Trophoblast cell (in vitro differentiated cells and primary cell): ENCODE measurements at places on chromosomes 2 and 18.

- DNase-seq = no peak
Measured at GRCh38 chr18:8496186-8496585, 113.1 kb upstream of the RAB12 start.

DNA sequence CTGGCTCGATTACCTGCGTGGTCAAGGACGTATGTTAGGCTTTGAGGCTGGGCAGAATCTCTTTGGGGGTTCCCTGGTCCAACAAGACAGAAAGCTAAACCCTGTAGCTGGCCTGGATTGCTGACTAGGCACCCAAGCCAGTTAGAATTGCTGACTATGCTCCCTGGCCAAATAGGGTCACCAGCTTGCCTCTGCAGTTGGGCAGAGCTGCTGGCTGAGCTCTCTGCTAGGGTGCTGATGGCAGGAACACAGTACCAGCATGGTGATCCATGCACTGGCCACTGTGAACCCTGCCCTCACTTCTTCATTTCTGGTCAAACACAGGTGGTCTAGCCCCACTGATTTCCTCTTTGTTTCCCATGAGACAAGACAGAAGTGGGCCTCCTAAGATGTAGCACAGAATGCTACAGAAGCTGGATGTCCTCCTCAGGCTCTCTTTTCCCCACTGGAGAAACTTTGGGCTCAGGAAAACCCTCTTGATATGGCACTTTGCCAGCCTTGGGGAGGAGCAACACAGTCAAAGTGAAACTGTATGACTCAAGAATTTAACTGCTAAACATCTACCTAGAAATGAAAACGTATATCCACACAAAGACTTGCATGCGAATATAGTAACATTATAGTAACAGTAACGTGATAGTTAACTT, 20.8 kb downstream of the SP140L start:
- no peak for DNase-seq

DNA sequence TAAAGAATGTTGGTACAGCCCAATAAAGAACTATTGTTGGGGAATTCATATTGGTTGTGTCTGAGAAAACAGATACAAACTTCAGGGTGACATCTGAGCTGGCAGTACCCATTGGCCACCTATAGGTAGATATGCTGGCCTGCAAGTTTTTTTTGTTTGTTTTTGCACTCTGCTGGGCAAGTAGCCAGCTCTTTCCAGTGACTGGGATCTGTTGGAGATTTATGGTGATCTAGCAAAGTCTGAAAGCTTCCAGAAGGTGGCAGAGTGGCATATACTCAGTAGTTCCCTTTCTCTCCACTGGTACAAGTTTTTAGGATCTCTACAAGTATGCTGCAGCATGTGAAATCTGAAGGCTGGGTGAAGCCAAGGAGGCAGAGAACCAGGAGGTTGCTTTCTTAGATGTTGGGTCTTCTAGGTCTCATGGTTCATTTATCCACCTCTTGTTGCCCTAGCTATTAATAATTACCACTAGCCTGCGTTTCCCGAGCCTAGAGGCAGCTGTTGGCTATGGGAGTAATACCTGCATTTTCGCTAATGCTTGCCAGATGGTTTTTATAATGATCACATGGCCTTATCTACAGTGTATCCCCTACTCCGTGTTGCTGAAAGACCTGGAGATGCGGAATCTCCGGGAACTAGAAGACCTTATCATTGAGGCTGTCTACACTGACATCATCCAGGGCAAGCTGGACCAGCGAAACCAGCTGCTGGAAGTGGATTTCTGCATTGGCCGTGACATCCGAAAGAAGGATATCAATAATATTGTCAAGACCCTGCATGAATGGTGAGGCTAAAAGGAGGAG, 9.5 kb downstream of the COPS7B start:
- DNase-seq = no peak

- no peak for DNase-seq
Measured at GRCh38 chr2:117984208-117984607, 29.7 kb downstream of the CCDC93 start.

- DNase-seq = no peak
Measured at GRCh38 chr18:29078273-29078672, 901.3 kb upstream of the CDH2 start.

GRCh38 chr18:56235071-56235470, 403.3 kb downstream of the TXNL1 start:
- no peak for DNase-seq

GRCh38 chr2:111676291-111676822, 207.6 kb downstream of the ANAPC1 start:
- no peak for DNase-seq

DNA sequence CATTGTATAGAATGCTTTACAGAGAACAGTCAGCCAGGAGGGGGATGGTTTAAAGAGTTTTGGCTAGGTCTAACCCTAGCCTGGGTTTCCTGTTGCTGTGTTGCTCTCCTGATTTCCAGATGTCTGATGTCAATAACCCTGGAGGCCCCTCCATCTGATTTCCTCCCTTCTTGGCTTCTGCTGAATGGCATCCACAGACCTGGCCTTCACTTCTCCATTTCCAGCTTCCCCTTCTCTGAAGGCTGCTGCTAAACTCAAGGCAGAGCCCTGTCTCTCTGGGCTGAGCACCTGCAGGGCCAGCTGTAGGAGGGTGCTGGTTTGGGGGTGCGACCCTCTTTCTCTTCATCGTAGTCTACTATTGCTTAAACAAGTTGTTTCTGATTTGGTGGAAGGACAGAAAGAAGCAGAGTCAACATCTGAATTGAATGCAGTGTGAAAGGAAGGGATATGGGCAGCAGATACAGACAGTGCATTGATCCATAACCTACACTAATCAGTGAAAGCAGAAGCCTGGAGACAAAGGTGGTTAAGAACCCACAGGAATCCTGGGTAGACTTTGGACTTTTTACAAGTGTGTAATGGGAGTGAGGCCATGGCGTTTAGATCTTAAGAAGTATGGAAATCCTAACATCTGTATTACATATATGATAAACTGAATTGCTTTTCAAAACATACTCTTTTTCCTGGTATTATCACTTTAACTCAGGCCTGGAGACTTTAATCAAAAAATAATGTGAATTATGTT, 153.6 kb downstream of the HRH4 start:
- no peak for DNase-seq

DNA sequence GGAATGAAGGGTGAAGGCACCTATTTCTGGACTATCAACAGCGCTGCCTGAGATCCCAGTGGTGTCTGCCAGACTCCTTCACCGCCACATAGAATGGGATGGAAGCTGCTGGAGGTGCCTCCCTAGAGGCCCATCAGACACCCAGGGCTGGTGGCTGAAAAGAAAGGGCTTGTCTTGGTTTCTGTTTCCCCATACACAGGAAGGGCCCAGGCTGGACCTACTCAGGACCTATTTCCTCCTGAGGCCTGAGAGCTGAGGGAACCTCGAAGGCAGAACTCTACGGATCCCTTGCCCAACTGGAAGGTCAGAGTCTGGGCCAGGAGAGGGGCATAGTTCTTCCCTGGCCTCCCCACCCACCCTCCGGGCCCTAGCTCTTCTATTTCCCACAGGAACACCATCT, 2.9 kb upstream of the CLEC4F start:
- no peak for DNase-seq

- peak; percentile 1 for DNase-seq
Measured at GRCh38 chr18:4750393-4751346, 295.6 kb upstream of the DLGAP1 start.

DNA sequence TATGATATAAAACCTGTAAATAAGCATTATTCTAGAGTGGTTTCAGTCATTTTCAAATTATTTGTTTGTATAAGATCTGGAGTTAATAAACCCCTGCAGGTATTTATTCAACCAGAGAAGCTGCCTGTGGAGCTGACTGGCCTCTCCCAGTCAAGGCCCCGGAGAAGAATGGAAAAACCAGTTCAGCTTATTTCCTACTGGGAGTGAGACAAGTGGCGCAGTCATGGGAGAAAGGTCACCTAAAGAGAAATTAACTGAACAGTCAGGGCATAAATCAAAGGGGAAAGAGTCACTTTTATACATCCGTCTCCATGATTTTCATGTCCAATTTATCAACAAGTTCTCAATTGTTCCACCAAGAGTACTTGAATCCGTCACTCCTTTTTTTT, 240.9 kb downstream of the RNF152 start:
- no peak for DNase-seq

DNA sequence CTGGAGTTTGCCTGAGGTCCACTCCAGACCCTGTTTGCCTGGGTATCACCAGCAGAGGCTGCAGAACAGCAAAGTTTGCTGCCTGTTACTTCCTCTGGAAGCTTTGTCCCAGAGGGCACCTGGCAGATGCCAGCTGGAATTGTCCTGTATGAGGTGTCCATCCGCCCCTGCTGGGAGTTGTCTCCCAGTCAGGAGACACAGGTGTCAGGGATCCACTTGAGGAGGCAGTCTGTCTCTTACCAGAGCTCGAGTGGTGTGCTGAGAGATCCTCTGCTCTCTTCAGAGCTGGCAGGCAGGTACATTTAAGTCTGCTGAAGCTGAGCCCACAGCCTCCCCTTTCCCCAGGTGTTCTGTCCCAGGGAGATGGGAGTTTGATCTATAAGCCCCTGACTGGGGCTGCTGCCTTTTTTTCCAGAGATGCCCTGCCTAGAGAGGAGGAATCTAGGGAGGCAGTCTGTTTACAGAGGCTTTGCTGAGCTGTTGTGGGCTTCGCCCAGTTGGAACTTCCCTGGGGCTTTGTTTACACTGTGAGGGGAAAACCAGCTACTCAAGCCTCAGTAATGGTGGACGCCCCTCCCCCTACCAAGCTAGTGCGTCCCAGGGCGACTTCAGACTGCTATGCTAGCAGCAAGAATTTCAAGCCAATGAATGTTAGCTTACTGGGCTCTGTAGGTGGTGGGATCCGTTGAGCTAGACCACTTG, 34.7 kb downstream of the TFPI start:
- DNase-seq = no peak

GRCh38 chr2:148966438-148966758, 72.1 kb upstream of the LYPD6B start:
- DNase-seq = no peak
